Parietal lobe (tissue), 2 donors: ENCODE measurements at places on chromosomes 3 and 15. TPM values are rescaled to one million over a fixed set of nuclear protein-coding genes. Genes with fewer than 3 reads are reported as not detected.

The SI gene
- total RNA-seq: not detected

The THRB gene
- total RNA-seq: 47.0 TPM

The ACKR4 gene
- not detected for total RNA-seq

The FAM174B gene
- 14.1 TPM for total RNA-seq

The SEC61A1 gene
- total RNA-seq: 83.6 TPM
